ENCODE measurements at places on chromosomes 5 and 9.

GRCh38 chr5:157893611-157894010 is 34.7 kb upstream of the CLINT1 start:
- no peak for DNase-seq

DNA sequence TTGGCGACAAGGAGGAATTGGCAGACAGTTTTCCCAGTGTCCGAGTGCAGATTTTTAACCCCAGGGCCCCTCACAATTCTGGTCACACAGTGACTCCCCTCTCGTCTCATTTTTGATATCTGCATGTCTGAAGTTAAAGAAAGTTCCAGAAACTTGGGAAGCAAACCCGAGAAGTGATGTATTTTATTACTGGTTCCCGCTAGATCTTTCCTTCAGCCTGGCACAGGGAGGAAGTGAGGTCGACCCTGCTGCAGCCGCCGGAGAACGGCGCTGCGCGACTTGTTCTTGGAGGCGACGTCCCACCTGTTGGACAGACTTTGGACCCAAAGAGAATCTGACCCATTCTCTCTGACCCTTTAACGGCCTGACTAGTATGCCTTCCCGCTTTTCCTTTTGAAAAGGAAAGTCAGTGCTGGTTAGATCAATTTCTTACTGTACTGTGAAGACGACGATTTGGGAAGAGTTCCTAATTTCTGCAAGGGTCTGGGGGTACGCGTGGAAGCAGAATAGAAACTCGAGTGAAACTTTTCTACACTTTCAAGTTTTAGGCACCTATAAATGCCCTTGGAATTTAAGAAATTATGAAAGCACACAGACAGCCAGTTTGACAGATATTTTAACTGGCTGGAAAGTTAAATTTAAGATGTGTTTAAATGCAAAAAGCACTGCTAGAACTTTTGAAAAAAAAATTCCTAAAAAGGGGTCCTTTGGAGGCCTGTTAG is 744 bp downstream of the OTULIN start:
- no peak for DNase-seq

- DNase-seq = no peak
These were observed 159.5 kb upstream of the CDH10 start for GRCh38 chr5:24804221-24804681.

DNA sequence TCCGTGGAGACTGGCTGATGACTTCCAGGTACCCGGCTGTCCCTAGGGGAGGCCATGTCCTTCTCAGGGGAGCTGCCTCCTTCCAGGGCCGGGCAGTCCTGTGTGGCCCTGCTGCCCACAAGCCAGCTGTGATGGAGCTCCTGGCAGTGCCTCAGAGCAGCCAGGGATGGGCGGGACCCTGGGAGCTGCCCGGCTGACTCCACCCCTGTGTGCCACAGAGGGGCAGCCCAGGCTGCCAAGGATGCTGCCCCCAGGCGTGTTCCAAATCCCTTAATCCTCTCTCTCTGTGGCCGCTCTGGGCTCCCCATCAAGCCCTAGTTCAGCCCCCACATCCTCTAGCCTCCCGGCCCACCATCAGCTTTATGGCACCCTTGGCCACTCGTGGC is 7.0 kb upstream of the SCGB3A1 start:
- no peak for DNase-seq

DNA sequence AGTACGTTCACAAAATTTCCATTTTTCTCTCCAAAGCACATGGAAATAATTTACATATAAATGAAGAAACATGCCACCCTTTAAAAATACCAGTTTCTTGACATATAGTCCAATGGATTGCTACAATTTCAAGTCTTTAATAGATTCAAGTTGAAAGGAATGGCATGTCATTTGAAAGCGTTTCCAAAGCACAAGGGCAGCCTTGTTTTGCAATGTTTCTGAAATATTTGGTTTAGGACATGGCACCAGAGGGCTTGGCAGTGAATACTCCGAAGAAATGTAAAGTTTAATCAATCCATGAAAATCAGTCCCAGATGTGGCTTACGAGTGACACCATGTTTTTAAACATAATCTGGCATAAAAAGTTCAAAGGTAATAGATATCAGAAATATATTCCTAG is 333.7 kb downstream of the PDE4D start:
- peak; percentile 9 for DNase-seq

DNA sequence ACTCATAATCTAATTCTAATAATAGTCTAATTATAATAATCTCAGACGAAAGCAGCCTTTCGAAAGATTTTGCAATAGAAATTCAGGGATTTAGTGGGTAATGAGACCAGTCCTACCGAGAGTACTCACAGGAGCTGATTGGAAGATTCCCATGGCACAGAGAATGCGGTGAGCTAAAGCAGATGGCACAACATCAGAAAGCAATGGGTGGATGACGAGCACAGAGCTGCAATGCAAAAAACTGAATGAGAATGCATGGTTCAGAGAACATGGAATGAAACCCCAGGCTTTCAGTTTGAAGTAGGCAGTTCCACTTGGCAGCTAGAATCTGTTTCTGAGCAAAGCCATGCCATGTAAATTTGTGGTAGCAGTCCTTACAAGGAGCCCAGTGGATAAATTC is 78.2 kb upstream of the SPINK5 start:
- DNase-seq = no peak

DNA sequence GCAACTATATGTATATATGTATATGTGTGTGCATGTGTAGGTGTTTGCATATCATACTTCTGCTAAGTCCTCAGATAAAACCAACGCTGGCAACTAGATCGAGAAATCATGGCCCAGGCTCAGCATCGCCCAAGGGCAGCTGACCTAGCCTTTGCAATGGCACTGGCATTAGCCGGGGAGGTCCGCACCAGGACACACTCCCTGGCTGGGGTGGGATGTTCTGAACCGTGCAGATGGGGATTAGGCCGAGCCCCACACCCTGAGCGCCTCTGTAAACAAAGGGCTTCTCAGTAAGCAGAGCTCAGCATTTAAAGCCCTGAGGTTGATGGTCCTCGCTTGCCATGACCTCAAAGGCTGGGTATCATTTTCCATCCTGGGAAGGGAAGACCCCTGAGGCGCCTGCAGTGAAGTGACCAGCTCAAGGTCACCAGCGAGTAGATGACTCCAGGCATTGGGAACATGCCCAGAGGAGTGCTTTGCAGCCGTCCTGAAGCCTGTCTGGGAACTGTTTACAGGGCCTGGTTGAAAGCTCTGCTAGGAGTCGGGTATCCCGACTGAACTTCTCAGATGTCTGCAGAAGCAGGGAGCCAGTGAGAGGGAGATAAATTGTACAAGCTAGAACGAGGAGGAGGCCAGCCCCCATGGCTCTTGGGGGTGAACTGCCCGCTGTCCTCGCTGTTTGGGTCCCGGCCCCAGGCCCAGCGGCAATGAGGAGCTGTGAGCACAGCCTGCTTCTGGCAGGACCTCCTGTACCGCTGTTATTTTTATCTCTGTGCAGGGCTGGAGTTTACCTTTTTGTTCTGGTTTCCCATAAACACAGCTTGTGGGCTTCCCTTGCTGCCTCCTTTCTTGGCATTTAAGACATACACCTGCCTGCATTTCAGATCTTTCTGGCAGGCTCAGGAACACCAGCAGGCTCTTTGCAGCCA is 18.4 kb downstream of the GADD45G start:
- DNase-seq = no peak

- no peak for DNase-seq
These were observed 12.4 kb downstream of the TNFAIP8 start for GRCh38 chr5:119368238-119368630.

GRCh38 chr5:175895686-175896102 is 24.3 kb downstream of the CPLX2 start:
- DNase-seq = no peak

DNA sequence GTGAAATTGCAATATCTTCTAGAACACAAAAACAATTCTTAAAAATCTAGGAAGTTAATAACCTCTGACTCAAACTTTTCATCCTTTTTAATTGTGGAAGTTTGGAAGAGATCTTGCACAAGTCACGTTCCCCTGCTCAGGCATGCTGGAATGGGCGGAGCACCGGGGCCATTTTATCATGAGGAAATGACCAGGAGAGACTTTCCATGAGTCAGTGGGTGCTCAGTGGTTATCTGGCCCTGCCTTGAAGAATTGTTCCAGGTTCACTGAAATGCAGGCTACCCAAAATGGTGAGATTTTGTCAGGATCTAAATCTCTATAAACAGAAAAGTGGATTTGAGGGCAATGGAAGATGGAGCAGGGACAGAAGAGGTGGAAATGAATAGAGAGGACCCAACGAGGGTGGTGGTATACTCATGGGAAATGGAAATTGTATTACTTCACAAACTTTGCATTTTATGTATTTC is 61.2 kb downstream of the FYB1 start:
- DNase-seq = no peak

GRCh38 chr5:32520356-32520755 is 65.0 kb upstream of the SUB1 start:
- no peak for DNase-seq

GRCh38 chr5:31944684-31945445 is 229.3 kb downstream of the GOLPH3 start:
- DNase-seq = no peak

- DNase-seq = no peak
These were observed 4.1 kb upstream of the PRDM6 start for GRCh38 chr5:123084730-123085605.

- no peak for DNase-seq
These were observed 119.1 kb downstream of the C9orf50 start for GRCh38 chr9:129501771-129502319.

GRCh38 chr9:77194423-77194822 is 17.1 kb downstream of the VPS13A start:
- DNase-seq = no peak

- DNase-seq = peak; percentile 72
These were observed 680.8 kb downstream of the CETN3 start for GRCh38 chr5:89728750-89729149.

GRCh38 chr5:57531333-57531732 is 48.7 kb upstream of the ACTBL2 start:
- no peak for DNase-seq

- DNase-seq = no peak
These were observed 102.1 kb upstream of the FBXL17 start for GRCh38 chr5:108484035-108484434.

DNA sequence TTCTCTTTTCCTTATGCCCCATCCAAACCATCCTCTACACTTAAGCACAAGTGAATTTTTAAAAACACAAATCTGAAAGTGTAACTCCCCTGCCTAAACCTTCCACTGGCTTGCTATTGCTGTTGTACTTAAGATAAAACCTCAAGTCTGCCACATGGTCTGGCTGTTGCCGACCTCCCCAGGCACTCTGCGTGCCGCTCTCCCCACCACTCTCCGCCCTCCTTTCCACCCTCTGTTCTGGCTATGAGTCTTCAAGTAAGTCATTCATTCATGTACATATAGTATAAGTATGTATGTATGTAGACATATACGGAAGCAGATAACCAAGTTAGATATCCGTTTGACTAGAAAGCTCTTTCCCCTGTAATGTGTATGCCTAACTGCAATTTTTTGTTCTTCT is 94.7 kb upstream of the ANKRD55 start:
- no peak for DNase-seq

GRCh38 chr5:18736051-18736398 is 1101.8 kb downstream of the TAF11L14 start:
- DNase-seq = no peak

GRCh38 chr5:1401536-1402138 is 43.6 kb downstream of the SLC6A3 start:
- DNase-seq = no peak

DNA sequence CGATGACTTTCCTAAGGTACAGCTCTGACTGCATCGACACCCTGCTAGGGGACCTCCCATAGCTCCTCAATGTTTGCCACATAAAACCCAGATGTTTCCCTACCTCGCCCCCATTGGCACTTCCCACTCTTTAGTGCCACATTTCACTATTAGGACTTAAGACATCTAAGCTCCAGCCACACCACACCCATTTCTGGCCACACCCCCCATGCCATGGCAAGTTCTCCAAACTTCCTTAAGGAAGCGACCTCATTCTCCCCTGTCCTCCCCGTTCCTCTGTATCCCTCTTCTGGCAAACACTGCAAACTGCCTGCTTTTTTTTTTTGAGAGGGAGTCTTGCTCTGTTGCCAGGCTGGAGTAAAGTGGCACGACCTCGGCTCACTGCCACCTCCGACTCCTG is 62.9 kb downstream of the USP20 start:
- no peak for DNase-seq

DNA sequence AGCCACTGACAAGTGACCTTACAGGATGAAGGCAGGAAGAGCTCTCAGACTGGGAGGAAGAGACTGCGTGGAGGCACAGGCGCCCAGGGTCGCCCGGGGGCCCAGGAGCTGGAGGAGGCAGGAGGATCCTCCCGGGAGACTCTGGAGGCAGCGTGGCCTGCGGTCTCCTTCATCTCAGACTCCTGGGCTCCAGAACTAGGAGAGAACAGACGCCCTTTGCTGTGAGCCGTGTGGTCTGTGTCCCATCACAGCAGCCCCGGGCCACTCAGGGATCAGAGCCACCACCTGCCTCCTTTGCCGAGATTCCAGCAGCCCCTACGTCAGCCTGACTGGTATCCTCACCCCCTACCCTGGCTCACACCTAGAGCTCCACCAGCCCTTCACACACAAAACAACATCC is 45.2 kb downstream of the SLC12A7 start:
- no peak for DNase-seq

- no peak for DNase-seq
These were observed 25.4 kb downstream of the HRH2 start for GRCh38 chr5:175683231-175683630.

DNA sequence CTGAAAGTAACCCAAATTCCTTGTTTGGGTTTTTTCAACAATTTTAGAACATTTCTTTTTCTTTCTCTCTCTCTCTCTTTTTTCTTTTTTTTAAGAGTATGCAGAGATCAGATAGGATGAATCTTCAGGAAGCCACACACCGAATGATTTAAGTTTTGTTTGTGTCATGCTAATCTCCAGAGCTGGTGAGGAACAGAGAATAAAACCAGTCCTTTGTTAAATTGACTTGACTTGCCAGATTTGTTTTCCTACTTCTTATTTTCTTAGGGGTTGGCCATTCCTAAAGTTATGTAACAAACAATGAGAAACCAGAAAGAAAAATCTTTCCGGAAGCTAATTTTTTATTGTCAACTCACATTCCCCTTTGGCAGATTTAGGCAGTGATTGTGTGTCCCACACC is 1669.3 kb upstream of the CDH6 start:
- DNase-seq = no peak

DNA sequence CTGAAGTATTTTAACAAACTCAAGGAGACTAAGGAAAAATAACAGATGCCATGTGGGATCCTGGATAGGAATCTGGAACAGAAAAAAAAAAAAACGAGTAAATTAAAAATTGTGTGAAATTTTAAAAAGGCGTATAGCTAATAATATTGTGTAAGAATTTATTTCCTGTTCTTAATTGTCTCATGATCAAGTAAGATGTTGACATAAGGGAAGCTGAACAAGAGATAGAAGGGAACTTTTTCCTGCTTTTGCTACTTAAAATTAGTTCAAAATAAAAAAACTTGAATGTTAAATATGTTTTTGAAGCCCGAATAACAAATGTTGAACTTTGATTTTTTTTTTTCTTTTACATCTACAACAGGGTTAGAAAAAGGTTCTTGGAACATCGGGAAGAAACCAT is 10.5 kb downstream of the SNAPC3 start:
- no peak for DNase-seq

Data from fibroblast of the conjunctiva (primary cell).